Activated CD4-positive, CD25-positive, alpha-beta regulatory T cell treated with anti-CD3 and anti-CD28 coated beads, Interleukin-2, amount 50 U/mL, for 24 hours (primary cell): ENCODE measurements at places on chromosomes 5 and 9.

GRCh38 chr5:153749960-153750359 lies 259.5 kb downstream of the GRIA1 start:
- ATAC-seq = no peak

DNA sequence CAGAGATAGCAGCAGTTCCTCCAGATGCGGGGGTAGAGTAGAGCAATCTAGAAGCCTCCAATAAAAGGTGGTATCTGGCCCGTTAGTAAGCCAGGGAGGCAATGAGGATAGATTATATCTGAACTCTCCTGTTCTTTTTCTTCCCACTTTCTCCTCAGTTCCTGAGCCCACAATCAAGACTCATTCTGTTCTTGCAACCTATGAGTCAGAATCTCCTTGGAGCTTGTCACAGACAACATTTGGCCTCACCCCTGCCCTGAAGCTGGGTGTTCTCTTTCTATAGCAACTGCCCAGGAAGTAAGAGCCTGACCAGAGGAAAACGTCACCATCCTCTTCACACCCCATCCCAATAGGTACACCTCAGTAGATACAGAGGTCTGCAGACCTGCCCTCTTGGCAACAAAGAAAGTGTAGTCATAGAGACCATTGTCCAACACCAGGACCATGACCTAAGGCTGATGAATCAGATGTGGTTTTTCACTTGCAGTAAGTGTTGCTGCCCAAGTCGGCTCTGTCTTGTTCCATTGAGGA lies 76.3 kb upstream of the PCA3 start:
- peak; percentile 41 for ATAC-seq

DNA sequence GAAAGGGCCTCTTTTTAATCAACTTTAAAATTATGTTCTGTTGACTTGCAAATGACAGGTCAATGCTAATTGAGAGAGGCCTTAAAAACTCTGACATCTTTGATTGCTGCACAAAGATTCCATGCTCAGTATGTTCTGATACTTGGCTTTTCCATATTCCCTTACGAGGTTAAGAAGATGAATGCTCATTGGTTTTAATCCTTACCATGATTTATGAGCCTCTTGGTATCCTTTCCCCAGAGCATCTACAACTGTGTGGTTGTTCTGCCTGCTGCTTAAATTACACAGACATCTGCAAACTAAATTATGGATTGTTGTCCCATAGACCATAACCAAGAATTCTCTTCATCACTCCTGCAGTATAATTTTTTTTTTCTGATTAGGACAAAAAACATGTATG lies 352.6 kb downstream of the CDH12 start:
- ATAC-seq = no peak

- no peak for ATAC-seq
These were observed 119.9 kb downstream of the EHMT1 start for GRCh38 chr9:137738703-137739102.

DNA sequence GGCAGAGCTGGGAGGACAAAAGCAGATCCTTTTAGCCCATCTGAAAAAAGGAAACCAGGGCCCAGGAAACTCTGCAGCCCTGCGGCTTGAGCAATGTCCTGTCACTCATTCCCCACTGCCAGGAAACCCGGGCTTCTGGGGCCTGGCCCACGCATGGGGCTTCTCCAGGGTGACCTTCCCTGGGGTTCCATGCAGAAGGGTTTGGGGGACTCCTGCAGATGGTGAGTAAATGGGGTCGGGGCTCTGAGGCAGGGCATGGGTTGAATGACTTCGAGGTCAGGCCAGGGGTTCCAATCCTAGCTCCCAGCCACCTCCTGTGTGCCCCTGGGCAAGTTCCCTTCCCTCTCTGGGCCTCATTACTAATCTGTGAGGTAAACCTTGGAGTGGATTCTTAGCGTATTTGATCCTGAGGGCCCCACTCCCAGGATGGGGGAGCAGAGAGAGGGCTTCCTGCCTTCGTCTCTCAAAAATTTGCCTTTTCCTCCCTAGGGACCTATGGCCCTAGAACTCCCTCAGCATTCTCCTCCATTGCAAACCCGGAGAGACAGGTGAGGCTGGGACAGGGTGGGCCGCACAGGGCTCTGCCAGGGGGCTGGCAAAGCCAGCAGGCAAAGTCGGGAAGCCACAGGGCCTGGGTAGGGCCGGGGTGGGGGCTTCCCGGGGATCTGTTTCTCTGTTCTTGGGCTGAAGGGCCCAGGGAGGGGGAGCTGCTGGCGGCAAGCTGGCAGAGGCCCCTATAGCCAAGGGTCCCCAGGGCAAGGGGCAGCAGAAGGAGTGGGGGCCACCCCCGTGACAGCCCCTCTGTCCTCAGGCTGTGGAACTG lies 25.8 kb downstream of the ADGRD2 start:
- no peak for ATAC-seq

- no peak for ATAC-seq
These were observed 10.5 kb upstream of the B4GALT1 start for GRCh38 chr9:33177639-33178038.

- no peak for ATAC-seq
These were observed 111.1 kb downstream of the GADD45G start for GRCh38 chr9:89715881-89716280.

- no peak for ATAC-seq
These were observed 99.7 kb upstream of the CCL21 start for GRCh38 chr9:34809504-34810186.

DNA sequence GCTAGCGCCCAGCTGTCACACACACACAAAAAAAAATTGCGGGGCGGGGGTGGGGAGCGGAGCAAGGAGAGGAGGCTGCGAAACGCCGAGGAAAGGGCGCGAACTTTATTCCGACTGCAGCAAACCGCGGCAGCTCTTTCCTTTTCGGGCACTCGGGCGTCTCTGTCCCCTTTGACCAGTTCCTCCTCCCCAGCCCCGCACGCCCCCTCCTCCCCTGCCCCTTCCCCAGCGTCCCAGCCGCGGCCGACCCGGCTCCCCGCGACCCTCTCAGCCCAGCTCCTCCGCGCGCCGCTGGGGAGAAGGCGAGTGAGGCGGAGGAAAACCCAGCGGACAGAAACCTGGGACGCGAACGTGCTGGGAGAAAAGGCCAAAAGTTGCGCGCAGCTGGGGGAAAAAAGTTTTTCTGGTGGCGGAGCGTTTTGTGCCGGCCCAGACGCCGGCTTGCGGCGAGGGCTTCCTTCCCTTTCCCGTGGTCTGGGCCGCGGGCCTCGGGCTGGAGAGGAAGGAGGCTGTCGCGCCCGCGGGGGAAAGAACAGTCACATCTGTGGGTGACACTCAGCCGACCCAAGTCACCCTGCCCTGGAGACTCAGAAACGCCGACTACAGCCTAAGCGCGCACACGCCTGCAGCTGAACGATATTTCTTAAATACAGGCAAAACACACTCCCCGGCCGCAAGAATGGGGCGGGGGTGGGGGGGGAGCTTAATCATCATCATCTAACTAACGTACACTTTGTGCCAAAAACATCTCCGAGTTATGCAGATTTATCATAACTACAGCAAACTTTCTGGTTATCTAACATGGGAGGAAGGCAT lies 1.1 kb upstream of the BNC2 start:
- no peak for ATAC-seq

DNA sequence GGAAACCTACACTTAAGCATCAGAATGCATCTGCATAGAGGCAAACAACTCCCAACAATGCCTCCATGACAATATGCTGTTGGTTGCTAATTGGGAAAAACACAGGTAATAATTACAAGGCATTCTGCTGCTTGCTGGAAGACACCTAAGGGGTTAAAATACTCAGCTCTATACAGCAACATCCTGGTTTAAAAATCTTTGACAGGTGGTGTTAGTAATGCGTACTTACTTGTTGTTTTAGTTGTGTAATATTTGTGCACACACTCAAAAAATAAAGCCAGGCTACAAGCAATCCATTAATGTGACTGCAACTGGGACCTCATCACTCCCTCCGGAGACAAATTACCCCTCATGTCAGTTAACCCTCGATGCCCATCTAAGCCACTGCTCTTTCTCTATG lies 126.3 kb upstream of the ELL2 start:
- ATAC-seq = no peak

DNA sequence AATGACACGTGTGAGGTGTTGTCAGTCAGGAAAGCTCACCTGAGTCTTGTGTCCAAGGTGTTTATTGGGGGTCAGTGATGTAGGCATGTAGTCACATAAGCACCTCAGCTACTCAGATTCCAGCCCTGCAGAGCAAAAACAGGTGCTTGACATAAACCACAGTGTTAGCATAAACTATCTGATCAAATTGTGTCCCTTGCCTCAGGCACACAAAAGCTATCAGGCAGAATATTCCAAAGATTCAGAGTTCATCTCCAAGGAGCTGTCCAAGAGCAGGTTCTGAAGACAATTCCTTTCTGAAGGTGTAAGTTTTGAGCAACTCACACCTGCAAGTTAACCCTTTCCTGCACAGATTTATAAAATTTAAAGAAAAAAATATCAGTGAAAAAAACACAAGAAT lies 102.2 kb upstream of the ITGA1 start:
- no peak for ATAC-seq

- no peak for ATAC-seq
These were observed 48.4 kb downstream of the NDFIP1 start for GRCh38 chr5:142156839-142157463.

- no peak for ATAC-seq
These were observed 438.7 kb downstream of the KDM4C start for GRCh38 chr9:7196467-7196866.

- no peak for ATAC-seq
These were observed 279.2 kb upstream of the TYRP1 start for GRCh38 chr9:12413986-12414385.

GRCh38 chr5:88518131-88519016 lies 249.7 kb upstream of the TMEM161B start:
- no peak for ATAC-seq

- ATAC-seq = no peak
These were observed 8.5 kb upstream of the TNFSF8 start for GRCh38 chr9:114938687-114939575.

DNA sequence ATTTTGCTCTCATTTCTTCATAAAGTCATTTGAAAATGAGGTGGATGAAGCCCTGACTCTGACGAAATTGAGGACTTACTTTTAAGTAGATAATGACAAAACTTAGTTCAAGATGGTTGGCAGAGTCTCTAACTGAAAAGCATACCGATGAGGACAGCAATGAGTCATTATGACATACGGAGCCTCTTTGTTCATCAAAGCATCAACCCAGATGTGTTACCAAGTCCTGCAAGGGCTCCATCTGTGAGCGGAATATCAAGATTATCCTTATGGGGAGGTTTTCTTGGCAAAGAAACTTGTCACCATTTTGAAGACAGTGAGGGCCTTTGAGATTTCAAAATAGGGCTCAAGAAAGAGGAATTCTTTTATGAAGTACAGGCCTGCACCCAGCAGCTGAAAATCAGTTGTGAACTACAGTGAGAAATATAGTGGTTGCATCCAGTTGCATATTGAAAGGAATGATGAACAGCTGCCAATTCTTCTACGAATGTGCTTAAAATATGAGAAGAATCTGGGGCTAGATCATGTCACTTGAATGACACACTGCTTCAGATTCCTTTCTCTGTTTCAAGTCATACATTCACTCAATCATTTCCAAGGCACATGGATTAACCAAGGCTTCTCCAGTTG lies 86.6 kb upstream of the SLC24A2 start:
- no peak for ATAC-seq

GRCh38 chr5:170817195-170817594 lies 33.7 kb downstream of the GABRP start:
- no peak for ATAC-seq

GRCh38 chr5:54415147-54415546 lies 40.4 kb upstream of the HSPB3 start:
- no peak for ATAC-seq

DNA sequence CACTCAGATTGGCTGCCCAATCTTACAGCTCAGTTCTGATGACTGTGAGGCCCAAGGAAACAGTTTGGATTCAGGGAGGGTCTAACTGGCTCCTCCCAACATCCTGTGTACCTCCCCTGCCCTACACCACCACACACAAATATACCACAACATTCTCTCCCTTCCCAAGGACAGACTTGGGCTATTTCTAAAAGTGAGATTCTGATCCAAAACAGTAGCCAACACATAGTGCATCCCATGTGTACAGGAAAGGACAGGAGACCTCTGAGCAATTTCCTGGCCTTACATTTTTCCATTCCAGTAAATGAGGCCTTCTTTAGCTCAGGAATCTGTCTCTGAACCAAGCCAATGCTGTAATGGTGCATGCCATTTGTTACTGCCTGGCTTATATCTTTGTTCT lies 20.8 kb downstream of the ZNF366 start:
- ATAC-seq = no peak

DNA sequence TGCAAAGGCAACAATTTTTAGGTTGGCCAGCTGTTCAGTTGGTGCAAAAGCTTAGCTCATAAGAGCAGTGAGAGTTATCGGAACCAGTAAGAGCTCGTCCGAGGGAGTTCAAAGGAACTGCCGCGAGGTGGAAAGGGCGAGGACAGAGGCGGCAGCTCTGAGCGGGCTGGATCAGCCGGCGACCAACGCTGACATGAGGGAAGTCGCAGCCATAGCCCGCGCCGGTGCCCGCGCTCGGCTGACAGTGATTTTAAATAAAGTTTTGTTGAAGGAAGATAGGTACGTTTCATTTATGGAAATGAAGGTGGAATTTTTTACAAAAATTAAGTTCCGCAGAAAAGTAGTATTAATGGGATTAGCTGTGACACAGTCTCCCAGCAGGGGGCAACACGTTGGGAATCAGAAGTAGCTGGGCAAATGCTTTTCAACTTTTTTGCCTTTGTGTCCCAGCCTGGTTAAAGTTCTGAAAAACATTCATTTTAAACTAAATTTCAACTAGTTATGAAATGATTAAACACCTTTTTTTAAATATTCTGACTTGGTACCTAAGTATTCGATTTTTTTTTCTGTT lies 43.2 kb downstream of the FBXO4 start:
- ATAC-seq = no peak

DNA sequence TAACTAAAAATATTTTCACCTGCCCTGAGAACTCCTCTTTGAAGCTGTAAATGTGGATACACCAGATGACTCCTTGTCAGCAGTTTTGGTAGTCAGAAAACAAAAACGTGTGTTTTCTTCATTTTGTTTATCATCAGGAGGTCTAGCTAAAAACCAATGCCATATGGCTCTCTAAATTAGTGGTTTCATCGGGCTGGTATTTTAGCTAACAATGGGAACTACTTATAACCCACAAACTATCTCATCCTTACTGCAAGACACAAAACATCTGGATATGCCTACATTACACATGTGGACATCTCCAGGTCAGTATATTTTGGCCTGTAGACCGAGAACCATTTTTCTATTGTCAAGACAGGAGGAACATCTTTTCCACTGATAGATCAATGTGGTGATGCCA lies 56.2 kb downstream of the GAS1 start:
- ATAC-seq = no peak

GRCh38 chr5:64165500-64166200 lies at the start of gene RNF180:
RNF180 (plus strand) TSS chr5:64165843; CDS start chr5:64200808, 34,965 bp downstream.
- ATAC-seq = no peak

DNA sequence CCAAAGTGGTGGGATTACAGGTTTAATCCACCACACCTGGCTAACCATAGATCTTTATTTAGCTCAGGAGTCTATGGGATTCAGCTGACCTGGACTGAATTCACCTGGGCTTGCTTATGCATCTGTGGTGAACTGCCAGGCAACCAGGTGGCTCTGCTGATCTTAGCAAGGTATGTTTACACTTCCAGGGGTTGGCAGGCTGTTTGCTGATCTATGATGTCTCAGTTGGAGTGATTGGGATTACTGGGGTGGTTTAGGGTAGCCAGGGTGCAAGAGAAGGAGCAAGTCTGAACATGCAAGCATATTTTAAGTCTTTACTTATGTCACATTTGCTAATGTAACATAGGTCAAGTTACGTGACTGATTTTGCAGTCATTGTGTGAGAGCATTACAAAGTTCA lies 63.6 kb upstream of the JAK2 start:
- ATAC-seq = no peak

- ATAC-seq = no peak
These were observed 337.4 kb upstream of the ATP10B start for GRCh38 chr5:161189452-161189851.
